CD4-positive, alpha-beta T cell treated with Interleukin-6 for 4 hours (primary cell): ENCODE measurements at places on chromosomes 2 and 18.

- no peak for DNase-seq
These were observed 172.3 kb downstream of the CDH2 start for GRCh38 chr18:28004606-28005005.

- no peak for DNase-seq
These were observed 81.8 kb downstream of the RAPGEF4 start for GRCh38 chr2:172817411-172817810.

DNA sequence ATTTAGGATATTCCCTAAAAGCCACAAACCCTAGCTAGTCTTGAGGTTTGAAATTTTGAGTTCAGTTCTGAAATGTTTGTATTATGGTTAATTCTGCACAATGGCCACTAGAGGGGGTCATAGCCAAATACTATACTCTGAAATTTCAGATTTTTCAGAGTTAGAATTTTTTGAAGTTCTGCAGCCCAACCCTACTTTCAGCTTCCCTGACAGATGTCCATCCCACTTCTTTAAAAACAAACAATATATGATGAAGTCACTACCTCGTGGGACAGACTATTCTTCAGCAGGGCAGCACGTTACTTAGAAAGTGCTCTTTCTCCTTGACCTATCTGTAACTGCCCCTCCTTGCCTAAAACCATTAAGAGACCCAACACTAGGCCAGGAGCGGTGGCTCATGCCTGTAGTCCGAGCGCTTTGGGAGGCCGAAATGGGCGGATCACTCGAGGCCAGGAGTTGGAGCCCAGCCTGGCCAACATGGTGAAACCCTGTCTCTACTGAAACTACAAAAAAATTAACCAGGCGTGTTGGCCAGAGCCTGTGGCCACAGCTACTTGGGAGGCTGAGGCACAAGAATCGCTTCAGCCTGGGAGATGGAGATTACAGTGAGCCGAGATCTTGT lies 48.2 kb upstream of the PAPOLG start:
- DNase-seq: no peak

- no peak for DNase-seq
These were observed 45.5 kb downstream of the RNF152 start for GRCh38 chr18:61847164-61847791.

DNA sequence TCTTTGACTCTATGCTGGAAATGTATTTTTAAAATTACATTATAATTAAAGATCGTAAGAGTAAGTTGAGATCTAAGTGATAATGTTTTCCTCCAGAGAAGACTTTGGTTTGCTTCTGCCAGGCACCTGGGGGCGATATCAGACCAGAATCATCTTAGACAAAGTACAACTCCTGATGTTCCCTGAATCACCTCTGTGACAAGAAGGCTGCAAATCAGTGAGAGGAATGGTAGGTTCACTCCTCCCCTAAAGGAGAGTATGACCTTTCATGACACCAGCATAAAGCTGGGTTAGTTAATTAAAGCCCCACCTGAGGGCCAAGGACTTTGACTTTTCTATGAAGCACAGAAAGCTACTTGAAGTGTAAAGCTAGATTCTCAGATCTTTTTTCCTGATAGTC lies 114.4 kb upstream of the DTNA start:
- DNase-seq: no peak

- DNase-seq: no peak
These were observed 66.9 kb downstream of the HPCAL1 start for GRCh38 chr2:10369269-10370255.

DNA sequence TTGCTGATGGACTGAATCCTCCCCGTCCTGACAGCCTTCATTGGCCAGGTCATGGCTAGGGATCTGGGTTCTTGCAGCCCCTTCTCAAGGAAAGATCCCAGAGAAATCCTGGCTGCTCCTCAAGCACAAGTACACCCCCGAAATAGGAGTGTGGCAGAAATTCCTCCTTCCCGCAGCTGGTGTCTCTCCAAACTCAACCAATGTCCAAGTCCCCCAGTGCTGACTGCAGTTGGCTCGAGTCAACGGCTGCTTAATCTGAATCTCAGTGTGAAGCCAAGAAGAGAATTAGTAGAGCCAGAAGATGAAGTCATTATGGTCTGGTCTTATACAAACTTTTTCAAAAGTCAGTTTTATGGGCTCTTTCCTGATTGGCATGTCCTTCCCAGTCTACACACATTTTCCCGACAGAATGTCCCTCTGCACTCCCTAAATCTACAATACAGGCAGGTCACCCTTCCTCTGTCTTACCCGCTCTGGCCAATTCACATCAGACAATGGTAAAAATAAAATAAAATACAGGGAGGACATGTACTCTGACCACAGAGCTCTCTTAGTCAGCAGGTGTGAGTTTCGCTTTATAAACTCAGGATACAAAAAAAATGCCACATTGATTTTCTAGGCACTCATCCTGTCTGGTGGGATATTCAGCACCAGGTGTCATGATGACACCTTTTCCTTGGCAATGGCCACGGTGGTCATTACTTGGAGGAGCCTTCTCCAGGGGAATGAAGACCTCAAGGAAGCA lies 76.9 kb upstream of the PAPOLG start:
- DNase-seq: no peak

DNA sequence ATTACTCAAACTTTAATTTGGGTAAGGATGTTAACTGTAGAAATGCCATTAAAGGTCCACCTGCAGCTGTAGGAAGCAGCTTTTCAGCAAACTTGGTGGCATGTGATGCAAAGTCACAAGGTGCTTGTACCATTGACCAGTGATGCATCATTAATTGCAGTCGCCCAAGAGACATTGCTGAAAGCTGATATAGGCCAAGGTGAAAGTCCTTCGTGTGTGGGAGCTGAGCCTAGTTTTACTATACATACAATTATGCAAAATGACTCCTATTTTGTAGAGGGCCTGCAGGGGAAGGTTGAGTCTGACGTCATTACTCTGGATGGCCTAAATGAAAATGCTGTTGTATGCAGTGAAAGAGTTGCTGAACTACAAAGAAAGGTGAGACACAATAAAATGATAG lies 40.5 kb downstream of the ALMS1 start:
- no peak for DNase-seq

DNA sequence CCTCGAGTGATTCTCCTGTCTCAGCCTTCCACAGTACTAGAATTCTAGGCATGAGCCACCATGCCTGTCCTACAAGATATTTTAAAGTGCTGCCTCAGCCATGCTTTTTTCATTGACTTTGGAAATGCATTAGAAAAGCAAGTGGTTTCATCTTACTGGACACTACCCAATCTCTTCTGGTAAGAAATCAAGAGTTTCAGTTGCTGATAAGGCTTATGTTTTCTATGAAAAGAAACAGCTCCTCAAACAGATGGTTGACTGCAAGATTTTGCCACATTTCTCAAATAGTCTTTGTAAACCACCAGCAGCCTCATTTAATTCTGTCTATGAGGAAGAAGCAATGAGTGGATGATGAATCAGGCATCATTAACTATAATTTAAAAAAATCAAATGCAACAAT lies 264.5 kb upstream of the LRP1B start:
- DNase-seq: no peak

DNA sequence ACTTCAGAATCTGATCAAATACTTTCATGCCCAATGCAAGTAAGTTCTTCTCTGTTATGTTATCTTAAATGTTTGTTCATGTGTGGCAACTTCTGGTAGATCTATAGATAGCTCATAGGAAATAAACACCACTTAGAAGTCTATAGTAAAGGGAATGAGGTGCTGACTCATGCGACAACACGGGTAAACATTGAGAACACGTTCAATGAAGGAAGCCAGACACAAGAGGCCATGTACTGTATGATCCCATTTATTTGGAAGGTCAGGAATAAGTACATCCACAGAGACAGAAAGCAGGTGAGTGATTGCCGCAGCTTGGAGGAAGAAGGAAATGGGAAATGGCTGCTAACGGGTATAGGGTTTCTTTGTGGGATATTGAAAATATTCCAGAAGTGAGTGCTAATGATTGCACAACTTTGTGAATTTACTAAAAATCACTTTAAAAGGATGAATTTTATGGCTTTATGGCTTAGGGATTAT lies 95.4 kb downstream of the ITGB1BP1 start:
- no peak for DNase-seq

GRCh38 chr2:156536534-156536933 lies 100.4 kb downstream of the GPD2 start:
- DNase-seq: no peak

- DNase-seq: no peak
These were observed 9.1 kb downstream of the RPL31 start for GRCh38 chr2:101011152-101011551.
